CD8-positive, alpha-beta memory T cell (primary cell): ENCODE measurements at places on chromosomes 3 and 15.

DNA sequence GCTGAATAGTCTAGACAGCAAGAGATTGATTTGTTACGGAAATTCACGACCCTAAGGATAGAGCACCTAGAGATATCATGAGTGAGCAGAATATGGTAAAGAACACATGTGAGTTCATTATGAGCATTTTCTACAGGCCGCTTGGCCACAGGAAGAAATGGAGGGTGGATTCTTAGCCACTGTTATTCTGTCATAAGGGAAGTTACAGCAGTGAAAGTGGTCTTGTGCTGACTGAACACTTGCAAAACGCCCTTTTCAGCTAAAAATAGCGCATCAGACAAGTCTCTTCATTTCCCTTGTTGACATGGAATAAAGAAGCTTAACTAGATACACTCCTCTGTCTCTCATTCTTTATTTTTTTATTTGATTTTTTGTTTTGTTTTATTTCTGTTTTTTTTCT, 19.8 kb downstream of the DGKG start:
- H3K27me3 ChIP-seq: no peaks in the 10 kb centered on the region
- no peak overlapping the region for H3K4me3 ChIP-seq
- DNase-seq: no peak
- no peaks in the 10 kb centered on the region for H3K36me3 ChIP-seq

GRCh38 chr3:36562945-36563344, 182.6 kb downstream of the STAC start:
- H3K27me3 ChIP-seq: no peaks in the 10 kb centered on the region
- H3K4me1 ChIP-seq: no peaks in the 10 kb centered on the region
- H3K4me3 ChIP-seq: no peak overlapping the region
- no peak overlapping the region for H3K27ac ChIP-seq

DNA sequence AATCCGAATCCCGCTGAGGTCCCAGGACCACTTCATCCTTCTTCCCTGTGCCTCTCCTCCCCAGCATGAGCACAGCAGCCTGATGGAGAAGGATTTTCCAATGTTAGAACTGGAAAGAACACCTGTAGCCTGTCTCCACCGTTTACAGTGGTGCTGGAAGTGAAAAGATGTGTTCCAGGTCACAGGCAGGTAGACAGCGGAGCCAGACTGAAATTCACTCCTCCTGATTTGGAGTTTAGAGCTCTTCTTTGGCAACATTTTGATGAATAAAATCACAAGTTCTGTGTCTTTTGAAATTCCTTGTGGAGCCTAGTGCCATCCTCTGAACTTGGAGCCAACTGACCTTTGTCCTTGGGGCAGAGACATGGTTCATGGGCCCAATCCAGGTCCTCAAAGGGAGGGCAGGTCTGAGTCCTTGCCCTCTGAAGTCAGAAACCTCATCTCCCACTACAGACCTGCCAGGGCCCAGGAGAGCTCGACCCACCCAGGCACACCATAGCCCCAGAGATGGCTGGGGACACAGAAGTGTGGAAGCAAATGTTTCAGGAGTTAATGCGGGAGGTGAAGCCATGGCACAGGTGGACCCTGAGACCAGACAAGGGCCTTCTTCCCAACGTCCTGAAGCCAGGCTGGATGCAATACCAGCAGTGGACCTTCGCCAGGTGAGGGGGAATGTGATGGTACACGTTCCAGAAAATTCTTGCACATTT, at the start of gene RTP3:
Gene RTP3 (plus strand): TSS at position 421 of the 710 bp plus-strand sequence. CDS start 87 bp downstream, at position 508.
- no peak for DNase-seq
- no peak within 1 kb of the TSS for H3K27ac ChIP-seq
- no peak within 1 kb of the TSS for H3K4me3 ChIP-seq
- H3K36me3 ChIP-seq: no peaks in the 10 kb centered on the region

DNA sequence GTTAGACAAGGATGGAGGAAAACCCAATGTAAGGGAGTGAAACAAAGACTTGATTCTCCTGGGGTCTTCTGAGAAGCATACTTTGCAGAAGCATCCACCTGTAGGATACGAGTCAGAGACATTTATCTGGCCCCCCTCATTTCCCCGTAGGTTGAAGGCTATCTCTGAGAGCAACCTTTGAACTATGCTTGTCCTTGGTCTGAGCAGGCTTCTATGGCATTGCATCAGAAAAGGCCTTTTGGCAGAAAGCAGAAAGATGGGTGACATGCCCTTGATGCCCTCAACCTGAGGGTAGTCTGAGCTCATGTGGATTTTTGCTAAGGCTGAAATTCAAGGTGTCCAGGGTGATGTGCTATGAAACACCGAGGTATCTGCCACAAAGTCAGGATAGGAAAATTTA, 131.6 kb upstream of the SGO1 start:
- H3K36me3 ChIP-seq: no peaks in the 10 kb centered on the region
- H3K27me3 ChIP-seq: no peaks in the 10 kb centered on the region
- no peak overlapping the region for H3K4me3 ChIP-seq
- DNase-seq: no peak

DNA sequence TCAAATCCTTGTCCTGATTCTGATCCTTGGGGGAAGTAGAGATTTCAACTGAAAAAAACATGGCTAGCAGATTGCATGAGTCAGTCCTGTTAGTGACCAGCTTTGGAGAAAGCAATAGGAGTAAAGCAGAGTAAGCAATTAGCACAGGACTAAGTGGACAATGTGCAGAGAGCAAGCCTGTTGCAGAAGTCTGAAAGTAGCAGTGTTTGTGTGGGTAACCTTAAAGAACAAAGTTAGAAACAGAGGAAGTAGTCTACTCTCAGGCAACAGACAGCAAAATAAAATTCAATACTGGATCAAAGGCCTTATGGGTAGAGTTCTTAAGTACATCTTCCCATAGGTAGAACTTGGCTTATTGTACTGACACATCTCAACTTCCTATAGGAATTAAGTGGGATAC, 916.8 kb downstream of the CADM2 start:
- H3K4me1 ChIP-seq: no peaks in the 10 kb centered on the region
- H3K36me3 ChIP-seq: no peaks in the 10 kb centered on the region
- DNase-seq: no peak
